ENCODE measurements at places on chromosomes 1 and 21. TPM values are rescaled to one million over a fixed set of nuclear protein-coding genes. Genes with fewer than 3 reads are reported as not detected.
A peak's percentile ranks its signal among the peaks of the same experiment; 100 is the strongest.

Gene BRINP3
- polyA plus RNA-seq, result 2.4 TPM

Gene AMPD1
- polyA plus RNA-seq, result not detected

Gene OR2L3
- polyA plus RNA-seq, result not detected

Gene CLDN17
- not detected for polyA plus RNA-seq

Gene C1QA
- polyA plus RNA-seq, result 145 TPM

Gene AKNAD1
- polyA plus RNA-seq, result not detected

Gene RAB7B
- 1.2 TPM for polyA plus RNA-seq

Gene CYP4A11
- polyA plus RNA-seq, result not detected

Gene CDCP2
- polyA plus RNA-seq, result not detected

- no peaks in the 10 kb centered on the region for H3K4me1 ChIP-seq
- no peaks in the 10 kb centered on the region for H3K36me3 ChIP-seq
- no peak overlapping the region for H3K27ac ChIP-seq
- no peak for DNase-seq
These were observed 59.3 kb upstream of the NTPCR start for GRCh38 chr1:232891071-232891470.

DNA sequence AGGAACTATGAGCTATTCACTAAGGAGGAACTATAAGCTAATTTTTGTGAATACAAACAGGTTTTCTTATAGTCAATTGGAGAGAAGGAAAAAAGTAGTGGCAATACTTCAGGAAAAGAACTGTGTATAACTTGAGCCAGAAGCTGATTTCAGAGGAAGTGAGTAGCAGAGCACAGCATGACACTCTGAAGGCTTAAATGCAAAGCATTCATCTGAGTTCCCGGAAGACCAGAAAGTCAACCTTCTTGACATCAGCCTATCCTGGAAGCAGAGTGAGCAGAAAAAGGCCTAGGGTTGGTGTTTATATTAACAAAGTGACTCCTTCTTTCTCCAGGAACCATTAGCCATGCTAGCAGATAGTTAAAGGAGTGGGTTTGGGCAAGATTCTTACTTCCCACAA, 545.2 kb downstream of the MRPL39 start:
- H3K27ac ChIP-seq, result no peak overlapping the region
- no peak overlapping the region for H3K4me3 ChIP-seq
- no peaks in the 10 kb centered on the region for H3K27me3 ChIP-seq
- no peaks in the 10 kb centered on the region for H3K36me3 ChIP-seq
- DNase-seq, result no peak

DNA sequence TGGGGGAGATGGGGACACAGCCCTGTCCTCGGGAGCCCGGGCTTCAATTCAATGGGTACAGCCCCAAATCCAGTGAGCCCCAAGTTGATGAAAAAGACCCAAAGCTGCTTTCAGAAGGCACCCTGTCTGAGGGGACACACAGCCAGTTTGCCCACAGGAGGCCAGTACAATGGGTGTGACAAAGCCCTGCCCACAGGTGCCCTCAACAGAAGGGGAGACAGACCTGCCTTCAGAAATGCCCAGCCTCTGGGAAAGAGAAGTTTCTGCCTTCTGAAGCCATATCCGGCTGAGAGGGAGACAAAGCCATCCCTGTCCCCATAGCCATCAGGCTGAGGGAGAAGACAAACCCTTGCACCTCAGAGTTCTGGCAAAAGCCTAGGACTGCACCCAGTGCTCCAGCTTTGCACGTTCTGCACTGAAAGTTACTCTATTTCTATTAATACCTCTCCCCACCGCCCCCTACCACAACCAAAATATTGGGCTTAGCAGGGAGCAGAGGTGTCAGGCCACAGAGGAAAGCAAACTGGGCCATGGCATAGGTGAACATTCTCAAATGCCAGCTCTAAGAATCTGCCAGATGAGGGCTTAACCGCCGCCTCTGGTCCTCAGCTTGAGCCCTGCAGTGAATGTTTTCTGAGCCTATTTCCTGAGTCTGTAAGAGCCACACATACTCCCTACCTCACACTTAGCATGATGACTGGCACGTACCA, 18.0 kb upstream of the PTAFR start:
- H3K27ac ChIP-seq, result no peak overlapping the region
- H3K36me3 ChIP-seq, result peaks cover 17% of the 10 kb centered on the region
- no peaks in the 10 kb centered on the region for H3K4me1 ChIP-seq
- no peak for DNase-seq
- H3K27me3 ChIP-seq, result no peaks in the 10 kb centered on the region

DNA sequence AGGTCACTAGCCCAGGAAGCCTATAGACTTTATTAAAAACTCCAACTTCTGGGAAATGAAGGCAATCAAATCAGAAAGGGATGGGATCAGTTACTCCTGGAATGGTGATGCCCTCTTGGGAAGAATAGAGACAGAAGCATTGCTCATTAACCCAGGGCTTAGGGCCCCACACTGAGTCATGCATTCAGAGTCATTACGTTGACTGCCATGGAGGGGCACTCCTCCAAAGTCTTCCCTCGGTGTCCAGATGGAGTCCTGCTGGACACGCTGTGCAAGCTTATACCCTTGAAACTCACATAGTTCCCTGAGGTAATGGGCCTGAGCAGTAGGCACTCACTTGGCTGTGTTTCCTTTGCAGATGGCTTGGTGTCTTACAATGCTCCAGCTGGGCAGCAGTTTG, 35.2 kb upstream of the HSD17B7 start:
- no peak overlapping the region for H3K4me3 ChIP-seq
- peaks cover 30% of the 10 kb centered on the region for H3K36me3 ChIP-seq
- H3K4me1 ChIP-seq, result peaks cover 12% of the 10 kb centered on the region
- DNase-seq, result no peak
- H3K27ac ChIP-seq, result no peak overlapping the region
- H3K27me3 ChIP-seq, result no peaks in the 10 kb centered on the region

DNA sequence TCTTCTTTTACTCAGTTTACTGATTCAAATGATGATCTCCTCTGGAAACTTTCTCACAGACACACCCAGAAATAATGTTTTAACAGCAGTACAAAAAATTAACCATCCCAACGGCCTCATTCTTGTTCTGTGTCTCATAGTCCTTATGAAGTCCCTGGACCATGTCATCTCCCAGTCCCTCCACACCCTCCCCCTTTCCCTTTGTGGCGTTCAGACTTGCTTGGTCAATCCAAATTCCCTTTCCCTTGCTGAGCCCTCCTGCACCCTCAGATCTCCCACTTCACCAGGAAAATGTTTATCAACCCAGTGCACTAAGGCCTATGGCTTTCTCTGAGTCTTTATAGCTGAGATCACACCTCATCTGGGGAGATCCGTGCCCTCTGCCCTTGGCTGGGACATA, 85.9 kb downstream of the CENPF start:
- H3K27ac ChIP-seq, result no peak overlapping the region
- H3K27me3 ChIP-seq, result no peaks in the 10 kb centered on the region
- H3K4me3 ChIP-seq, result no peak overlapping the region
- DNase-seq, result no peak
- no peaks in the 10 kb centered on the region for H3K4me1 ChIP-seq

GRCh38 chr1:161084597-161084988, 4.8 kb downstream of the NECTIN4 start:
- no peak overlapping the region for H3K4me3 ChIP-seq
- no peak for DNase-seq
- no peaks in the 10 kb centered on the region for H3K36me3 ChIP-seq
- peaks cover under 1% of the 10 kb centered on the region for H3K27me3 ChIP-seq
- H3K27ac ChIP-seq, result no peak overlapping the region

GRCh38 chr21:42760361-42760950, 107.0 kb downstream of the PDE9A start:
- H3K27me3 ChIP-seq, result no peaks in the 10 kb centered on the region
- H3K4me3 ChIP-seq, result no peak overlapping the region
- peaks cover 44% of the 10 kb centered on the region for H3K36me3 ChIP-seq

DNA sequence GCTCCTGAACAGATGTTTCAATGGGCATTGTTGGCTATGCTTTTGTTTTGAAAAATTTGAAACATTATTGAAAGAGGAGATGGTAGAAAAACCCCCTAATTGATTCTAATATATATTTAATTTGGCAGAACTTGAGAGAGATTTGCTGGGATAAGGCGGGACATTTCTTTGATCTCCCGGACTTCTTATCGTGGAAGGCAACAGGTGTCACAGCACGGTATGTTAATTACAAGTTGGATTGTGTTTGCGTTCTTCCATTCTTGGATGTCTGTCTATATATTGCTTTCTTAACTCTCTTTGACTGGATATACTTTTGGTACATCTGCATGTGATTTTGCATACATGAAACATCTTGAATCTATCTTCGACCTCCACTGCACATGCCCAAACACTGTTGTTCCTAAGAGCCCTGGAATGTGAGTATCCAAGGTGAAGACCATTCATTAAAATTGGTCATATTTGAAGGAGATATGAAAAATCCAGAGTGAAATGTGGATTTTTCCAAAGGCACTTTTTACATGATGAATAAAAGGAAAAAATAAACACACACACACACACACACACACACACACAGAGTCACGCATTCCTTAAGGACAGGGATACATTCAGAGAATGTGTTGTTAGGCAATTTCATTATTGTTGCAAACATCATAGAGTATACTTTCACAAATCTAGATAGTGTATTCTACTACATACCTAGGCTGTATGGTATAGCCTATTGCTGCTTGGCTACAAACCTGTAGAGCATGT, 81.9 kb downstream of the FGGY start:
- H3K27me3 ChIP-seq, result no peaks in the 10 kb centered on the region
- H3K36me3 ChIP-seq, result no peaks in the 10 kb centered on the region
- no peak overlapping the region for H3K27ac ChIP-seq
- H3K4me1 ChIP-seq, result no peaks in the 10 kb centered on the region

DNA sequence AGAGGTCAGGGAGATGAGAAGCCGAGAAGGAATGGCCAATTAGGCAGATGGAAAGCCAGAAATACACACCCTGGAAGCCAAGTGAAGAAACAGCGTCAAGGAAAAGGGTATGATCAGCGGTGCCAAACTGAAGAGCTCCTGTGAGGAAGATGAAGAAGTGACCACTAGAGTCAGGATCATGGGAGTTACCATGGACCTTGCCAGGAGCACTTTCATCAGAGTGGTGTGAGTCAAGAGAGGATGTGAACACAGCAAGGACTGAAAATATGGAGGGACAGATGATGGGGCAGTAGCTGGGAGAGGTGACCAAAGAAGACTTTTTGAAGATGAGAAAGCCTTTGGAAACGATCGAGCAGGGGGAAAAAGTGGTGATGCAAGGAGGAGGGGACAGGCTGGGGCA, 50.4 kb downstream of the CD34 start:
- no peak overlapping the region for H3K4me3 ChIP-seq
- H3K4me1 ChIP-seq, result peaks cover 64% of the 10 kb centered on the region
- no peak overlapping the region for H3K27ac ChIP-seq
- DNase-seq, result no peak
- H3K27me3 ChIP-seq, result no peaks in the 10 kb centered on the region

GRCh38 chr1:22044690-22045420, 7.7 kb upstream of the CDC42 start:
- H3K36me3 ChIP-seq, result no peaks in the 10 kb centered on the region
- H3K4me3 ChIP-seq, result no peak overlapping the region
- H3K4me1 ChIP-seq, result no peaks in the 10 kb centered on the region
- H3K27ac ChIP-seq, result no peak overlapping the region
- H3K27me3 ChIP-seq, result no peaks in the 10 kb centered on the region

GRCh38 chr1:98340511-98340910, 321.0 kb upstream of the SNX7 start:
- no peak for DNase-seq
- H3K36me3 ChIP-seq, result no peaks in the 10 kb centered on the region
- H3K4me1 ChIP-seq, result no peaks in the 10 kb centered on the region
- H3K4me3 ChIP-seq, result no peak overlapping the region

GRCh38 chr1:246067432-246068216, 439.5 kb downstream of the SMYD3 start:
- no peak overlapping the region for H3K4me3 ChIP-seq
- no peaks in the 10 kb centered on the region for H3K36me3 ChIP-seq
- no peaks in the 10 kb centered on the region for H3K27me3 ChIP-seq
- no peak for DNase-seq
- no peaks in the 10 kb centered on the region for H3K4me1 ChIP-seq

DNA sequence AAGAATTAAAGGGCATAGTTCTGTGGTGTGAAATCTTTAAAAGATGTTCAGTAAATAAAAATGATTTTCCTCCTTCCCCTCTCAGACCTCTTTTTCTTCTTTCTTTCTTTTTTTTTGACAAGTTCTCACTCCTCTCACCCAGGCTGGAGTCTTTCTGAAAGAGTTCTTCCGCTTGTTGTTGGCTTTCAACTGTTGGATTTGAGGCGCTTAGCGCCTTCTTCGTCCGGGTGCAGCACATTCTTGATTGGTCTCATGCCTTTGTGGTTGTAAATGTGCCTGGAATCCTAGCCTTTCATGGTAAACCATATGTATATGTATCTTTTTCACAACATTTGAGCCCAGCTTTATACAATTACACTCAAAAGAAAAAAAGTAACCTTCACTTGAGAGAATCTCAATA, 980 bp upstream of the METTL18 start:
- H3K4me3 ChIP-seq, result peak overlapping the region; percentile 66
- no peak for DNase-seq
- H3K4me1 ChIP-seq, result peaks cover 17% of the 10 kb centered on the region
- peak overlapping the region; percentile 87 for H3K27ac ChIP-seq
- no peaks in the 10 kb centered on the region for H3K36me3 ChIP-seq
- no peaks in the 10 kb centered on the region for H3K27me3 ChIP-seq

GRCh38 chr1:59364037-59364436, 67.1 kb downstream of the FGGY start:
- H3K27me3 ChIP-seq, result no peaks in the 10 kb centered on the region
- no peak overlapping the region for H3K4me3 ChIP-seq
- DNase-seq, result no peak
- no peaks in the 10 kb centered on the region for H3K36me3 ChIP-seq
- no peak overlapping the region for H3K27ac ChIP-seq
- peaks cover 23% of the 10 kb centered on the region for H3K4me1 ChIP-seq

- no peak overlapping the region for H3K4me3 ChIP-seq
- H3K4me1 ChIP-seq, result peaks cover 15% of the 10 kb centered on the region
- no peaks in the 10 kb centered on the region for H3K27me3 ChIP-seq
- peak overlapping the region; percentile 65 for H3K27ac ChIP-seq
- DNase-seq, result no peak
- H3K36me3 ChIP-seq, result no peaks in the 10 kb centered on the region
These were observed 83.2 kb downstream of the RGL1 start for GRCh38 chr1:183887826-183888819.

DNA sequence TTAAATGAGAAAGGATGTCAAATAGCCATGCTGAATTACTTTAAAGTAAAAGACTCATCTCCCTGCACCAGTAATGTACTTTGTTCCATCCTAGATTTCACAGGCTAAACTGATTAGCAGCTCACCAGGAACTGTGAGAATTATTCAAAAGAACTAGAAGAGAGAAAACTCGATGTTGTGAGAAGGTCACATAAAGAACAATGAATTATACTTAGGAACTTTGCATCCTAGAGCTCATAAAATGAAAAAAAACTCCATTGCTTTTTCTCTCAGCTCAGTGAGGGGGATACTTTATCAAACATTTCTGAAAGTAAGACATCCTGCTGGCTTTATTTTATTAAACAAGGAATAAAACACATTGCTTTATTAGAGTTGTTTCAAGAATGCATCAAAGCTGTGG, 278.5 kb downstream of the MRPL39 start:
- peaks cover 6% of the 10 kb centered on the region for H3K4me1 ChIP-seq
- no peaks in the 10 kb centered on the region for H3K27me3 ChIP-seq
- no peaks in the 10 kb centered on the region for H3K36me3 ChIP-seq
- H3K27ac ChIP-seq, result no peak overlapping the region

All from sigmoid colon (tissue), 7 donors.